ENCODE measurements at places on chromosomes 7 and 10.

- no peak for DNase-seq
These were observed 111.3 kb upstream of the FOXP2 start for GRCh38 chr7:114303301-114303700.

DNA sequence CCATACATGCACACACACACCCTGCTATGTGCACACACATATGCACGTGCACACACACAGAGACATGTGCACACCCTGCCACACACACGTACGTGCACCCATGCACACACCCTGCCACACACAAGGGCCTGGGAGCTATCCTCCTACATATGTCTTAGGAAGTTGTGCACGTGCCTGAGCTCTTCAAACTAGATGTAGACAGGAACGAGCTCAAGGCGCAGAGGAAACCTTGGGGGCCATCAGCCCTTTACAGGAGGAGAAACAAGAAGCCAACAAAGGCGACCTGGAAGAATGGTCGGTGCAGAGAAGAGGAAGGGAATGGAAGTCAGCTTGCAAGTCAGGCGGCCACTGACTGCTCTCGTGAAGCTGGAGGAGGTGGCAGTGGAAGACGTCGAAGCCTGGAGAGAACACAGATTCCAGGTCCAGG is 58.7 kb downstream of the AOC1 start:
- DNase-seq, result no peak

- DNase-seq, result peak; percentile 39
These were observed 489.2 kb upstream of the ZMIZ1 start for GRCh38 chr10:78579576-78579975.

DNA sequence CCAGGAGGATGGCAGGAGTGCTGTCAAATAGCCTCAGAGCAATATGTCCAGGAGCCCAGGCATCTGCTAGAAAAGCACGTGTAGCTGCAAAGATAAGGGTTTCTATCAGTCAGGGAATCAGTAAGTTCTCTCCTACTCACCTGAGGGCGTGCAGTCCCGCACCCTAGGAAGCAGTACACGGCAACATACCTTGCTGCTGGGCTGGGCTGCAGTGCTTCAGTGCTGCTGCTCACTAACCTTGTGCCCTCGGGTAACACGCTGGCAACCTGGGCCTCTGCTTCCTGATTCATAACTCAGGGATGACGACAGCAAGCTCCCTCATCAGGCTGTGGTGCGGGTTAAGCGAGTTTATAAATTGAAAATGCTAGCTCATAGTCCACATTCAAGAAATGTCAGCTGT is 29.5 kb upstream of the CCNY start:
- DNase-seq, result no peak

DNA sequence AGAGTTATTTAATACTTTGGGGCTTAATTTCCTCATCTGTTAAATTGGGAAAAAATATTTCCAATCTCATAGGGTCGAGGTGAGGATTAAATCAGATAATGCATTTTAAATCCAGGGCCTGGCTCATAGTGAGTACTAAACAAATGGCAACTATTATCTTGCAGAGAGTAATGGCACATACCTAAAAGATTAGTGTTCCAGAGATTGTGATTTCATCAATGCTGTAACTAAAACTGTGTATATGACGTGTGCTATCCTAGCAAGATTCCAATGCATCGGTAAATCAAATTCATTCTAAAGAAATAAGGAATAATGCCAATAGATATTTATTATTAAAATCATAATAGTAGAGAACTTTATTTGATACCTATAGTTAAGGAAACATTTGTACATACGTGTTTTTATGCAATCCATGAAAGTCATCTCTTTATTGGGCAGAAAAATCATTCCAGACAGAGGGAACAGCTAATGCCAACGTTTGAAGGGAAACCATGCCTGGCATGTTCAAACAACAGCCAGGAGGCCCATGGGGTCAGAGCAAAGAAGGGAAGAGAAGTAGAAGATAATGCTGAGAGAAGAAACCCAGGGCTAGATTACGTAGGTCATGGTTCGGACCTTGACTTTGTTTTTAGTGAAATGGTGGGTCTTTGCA is 174.8 kb upstream of the AGR3 start:
- DNase-seq, result no peak

DNA sequence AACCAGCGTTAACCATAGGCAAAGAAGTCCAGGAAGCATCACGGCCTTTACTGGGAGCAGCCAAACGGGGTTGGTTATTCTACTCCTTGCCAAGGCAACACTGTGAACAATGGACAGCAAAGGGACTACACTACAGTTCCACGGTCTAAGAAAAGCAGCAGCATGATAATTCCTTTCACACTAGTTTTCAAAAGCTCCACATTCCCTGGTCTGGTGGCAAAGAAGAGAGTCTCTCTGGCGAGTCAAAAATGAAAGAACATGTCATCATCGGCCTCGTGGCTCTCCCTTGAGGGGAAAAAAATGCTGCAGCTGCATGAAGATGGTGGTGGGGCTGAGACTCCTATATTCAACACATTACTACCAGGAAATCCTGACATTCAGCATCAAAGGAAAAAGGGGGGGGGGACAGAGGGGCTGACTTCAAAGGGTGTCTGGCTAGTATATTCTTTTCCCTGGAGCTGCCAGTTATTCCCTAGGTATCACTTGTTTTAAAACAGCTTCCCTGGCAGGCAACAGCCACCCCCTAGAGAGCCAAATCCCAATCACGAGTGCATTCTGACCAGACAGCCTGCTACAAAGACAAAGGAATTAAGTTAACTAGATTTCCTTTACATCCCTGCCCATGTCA is 49.1 kb downstream of the SLC37A3 start:
- DNase-seq, result peak; percentile 60

GRCh38 chr7:42991913-42992591 is 59.9 kb downstream of the MRPL32 start:
- DNase-seq, result no peak

DNA sequence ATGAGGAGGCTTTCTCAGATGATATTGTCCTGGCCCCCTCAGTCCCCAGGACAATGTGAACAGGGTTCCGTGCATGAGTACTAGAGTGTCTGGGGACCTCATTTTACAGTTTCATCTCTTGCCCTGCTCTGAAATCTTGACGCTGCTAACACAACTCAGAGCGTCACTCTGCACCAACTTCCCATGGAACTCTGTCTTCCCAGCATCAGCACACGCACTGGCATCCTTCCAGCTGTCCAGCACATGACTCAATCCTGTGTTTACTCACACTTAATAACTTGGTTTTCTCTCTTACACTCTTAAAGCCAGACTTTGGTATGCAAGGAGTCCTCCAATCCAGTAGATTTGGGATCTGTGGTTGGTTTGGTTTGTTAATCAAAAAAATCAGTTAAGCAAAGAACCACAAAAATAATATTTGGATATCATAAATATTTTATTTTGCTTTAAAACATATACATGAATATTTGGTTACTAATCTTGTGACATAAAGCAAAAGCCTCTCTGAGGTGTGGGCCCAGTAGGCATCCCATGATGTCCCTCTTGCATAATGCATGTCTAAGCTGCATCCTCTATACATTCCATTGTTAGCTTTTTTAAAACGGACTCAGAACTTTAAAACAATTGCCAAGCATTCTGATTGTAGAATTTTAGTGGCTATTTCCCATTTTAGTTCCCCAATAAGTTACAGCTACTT is 131.0 kb downstream of the CXCL12 start:
- peak; percentile 85 for DNase-seq

GRCh38 chr10:69362471-69362954 is 54.2 kb downstream of the TACR2 start:
- DNase-seq, result peak; percentile 71

- no peak for DNase-seq
These were observed 32.8 kb downstream of the GOLGA7B start for GRCh38 chr10:97882142-97883091.

- no peak for DNase-seq
These were observed 4.7 kb downstream of the C10orf71 start for GRCh38 chr10:49303711-49304110.

GRCh38 chr7:66557214-66558200 is 71.2 kb upstream of the KCTD7 start:
- peak; percentile 61 for DNase-seq

DNA sequence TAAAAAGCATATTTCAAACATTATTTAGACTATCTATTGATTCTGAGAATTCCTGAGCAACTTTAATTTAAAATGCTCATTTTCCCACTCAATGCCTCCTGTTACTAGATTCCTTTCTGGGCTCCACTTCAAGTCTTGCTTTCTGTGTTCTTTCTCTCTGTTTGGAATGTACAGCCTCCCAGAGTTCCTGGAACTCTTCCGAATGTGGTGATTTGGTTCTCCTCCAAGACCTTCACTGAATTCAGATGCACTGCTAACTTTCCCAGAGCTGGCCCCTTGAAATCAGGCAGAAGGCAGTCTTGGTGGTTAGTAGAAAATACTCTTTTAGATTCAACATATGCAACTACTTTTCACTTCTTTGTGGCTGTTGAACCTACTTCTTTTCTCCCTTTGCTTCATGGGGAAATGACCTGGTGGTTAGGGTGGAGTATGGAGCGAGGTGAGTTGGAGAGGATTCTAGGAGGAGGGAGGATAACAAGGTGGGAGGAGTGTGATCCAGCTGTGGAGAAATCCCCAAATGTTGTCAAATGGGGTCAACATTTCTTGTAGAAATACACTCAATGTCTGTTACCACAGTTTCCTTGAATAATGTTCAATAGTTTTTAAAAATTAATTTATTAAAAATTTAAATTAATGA is 27.9 kb upstream of the CCDC7 start:
- DNase-seq, result peak; percentile 97

- DNase-seq, result no peak
These were observed 152.0 kb downstream of the RPS24 start for GRCh38 chr10:78185693-78186055.

DNA sequence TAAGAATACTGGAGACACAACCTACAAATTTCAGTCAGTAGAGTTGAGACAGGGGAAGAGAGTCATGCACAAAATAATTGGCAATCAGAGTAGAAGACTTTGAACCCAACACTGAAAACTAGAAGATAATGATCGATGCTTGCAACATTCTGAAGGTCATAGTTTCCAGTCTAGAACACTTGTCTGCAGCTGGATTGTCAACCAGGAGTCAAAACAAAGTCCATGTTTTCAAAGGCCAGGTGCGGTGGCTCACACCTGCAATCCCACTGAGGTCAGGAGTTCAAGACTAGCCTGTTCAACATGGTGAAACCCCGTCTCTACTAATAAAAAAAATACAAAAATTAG is 26.8 kb upstream of the SMURF1 start:
- DNase-seq, result no peak

- DNase-seq, result no peak
These were observed 62.7 kb downstream of the GRM3 start for GRCh38 chr7:86706406-86706805.

GRCh38 chr7:142800088-142800487 is 29.3 kb downstream of the PRSS2 start:
- no peak for DNase-seq

GRCh38 chr10:7593063-7593462 is 73.7 kb downstream of the ITIH5 start:
- DNase-seq, result peak; percentile 38

GRCh38 chr10:113078282-113078907 is 128.3 kb downstream of the TCF7L2 start:
- DNase-seq, result no peak

DNA sequence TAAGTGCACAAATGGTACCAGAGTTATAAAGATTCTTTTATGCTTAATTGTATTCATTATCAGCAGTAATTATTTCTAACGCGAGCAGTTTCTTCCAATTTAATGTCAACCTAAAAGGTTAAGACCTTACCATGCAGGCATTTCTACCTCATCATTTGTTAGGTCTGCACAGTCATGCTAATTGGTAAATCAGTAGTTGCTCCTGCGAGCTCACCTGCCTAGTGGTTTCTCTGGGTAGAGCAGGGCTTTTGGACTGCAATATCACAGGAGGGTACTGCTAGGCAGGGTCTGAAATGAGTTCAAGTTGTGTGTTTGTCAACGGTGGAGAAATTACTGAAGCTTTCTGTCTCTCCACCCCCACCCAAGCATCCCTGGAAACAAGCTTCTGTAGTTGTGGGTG is 558.5 kb upstream of the MGMT start:
- DNase-seq, result no peak

DNA sequence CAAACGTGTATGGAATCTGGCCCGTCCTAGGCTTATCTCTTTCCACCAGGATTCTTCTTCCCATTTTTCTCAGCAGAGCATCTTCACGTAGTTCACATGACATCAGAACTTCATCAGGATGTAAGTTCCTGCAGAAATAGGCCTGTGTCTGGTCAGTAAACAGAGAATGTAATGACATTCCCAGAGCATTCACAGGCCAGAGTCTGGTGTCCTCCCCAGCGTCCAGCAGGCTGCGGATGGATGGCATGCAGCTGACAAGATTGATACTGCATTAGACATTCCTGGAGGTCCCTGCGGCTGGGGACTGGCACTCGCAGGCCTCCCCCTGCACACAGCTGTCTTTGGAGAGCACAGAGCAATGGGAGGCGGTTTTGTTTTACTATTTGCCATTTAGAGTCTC is 28.7 kb downstream of the MGMT start:
- DNase-seq, result peak; percentile 61

GRCh38 chr7:47444376-47445098 is 137.4 kb downstream of the TNS3 start:
- DNase-seq, result peak; percentile 30

GRCh38 chr7:81774551-81774950 is 4.7 kb upstream of the HGF start:
- no peak for DNase-seq

- no peak for DNase-seq
These were observed 12.3 kb upstream of the TSPAN14 start for GRCh38 chr10:80441831-80442230.

DNA sequence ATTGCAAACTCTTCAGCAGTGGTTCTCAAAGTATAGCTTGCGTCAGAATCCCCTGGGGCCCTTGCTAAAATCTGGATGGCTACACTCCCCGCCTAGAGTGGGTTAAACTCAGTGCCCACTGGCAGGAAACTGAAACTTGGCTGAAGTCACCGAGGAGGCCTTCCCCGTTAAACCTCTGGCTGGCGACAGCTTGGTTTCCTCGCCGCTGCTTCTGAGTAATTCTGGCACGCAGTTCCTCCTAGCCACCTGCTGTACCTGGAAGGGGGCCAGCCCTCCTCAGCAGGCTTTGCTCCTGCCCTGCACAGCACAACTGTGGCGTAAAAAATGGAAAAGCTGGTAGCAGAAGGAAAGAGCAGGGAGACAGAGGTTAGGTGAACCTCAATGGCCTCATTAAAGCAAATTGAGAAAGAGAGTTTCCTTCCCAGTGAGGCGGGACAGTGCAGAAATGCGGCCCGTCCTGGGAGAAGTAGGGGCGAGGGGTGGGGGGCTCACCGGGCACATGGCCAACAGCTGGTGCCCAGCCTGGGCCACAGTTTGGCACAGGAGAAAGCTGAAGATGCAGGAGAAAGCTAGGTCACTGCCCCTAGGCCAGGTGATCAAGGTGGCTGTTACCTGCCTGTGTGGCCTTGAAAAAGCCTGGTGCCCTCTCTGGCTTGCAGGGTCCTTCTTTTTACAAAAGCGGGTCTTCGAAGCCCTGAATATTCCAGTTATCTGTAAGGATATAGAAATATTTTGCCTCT is 46.6 kb downstream of the ALOX5 start:
- DNase-seq, result peak; percentile 92

Data from muscle of leg (tissue), 16 donors.